ENCODE measurements at places on chromosomes 6 and 20.

- no peak for DNase-seq
- H3K36me3 ChIP-seq, result no peaks in the 10 kb centered on the region
- H3K4me3 ChIP-seq, result no peak overlapping the region
- H3K4me1 ChIP-seq, result peaks cover 33% of the 10 kb centered on the region
- no peaks in the 10 kb centered on the region for H3K27me3 ChIP-seq
- H3K27ac ChIP-seq, result no peak overlapping the region
Observed at GRCh38 chr20:4021906-4022305, 6.5 kb upstream of the RNF24 start.

- no peaks in the 10 kb centered on the region for H3K36me3 ChIP-seq
- no peak for DNase-seq
- no peak overlapping the region for H3K4me3 ChIP-seq
- no peak overlapping the region for H3K27ac ChIP-seq
- H3K4me1 ChIP-seq, result no peaks in the 10 kb centered on the region
Observed at GRCh38 chr6:166580076-166581050, 6.1 kb downstream of the RAMACL start.

DNA sequence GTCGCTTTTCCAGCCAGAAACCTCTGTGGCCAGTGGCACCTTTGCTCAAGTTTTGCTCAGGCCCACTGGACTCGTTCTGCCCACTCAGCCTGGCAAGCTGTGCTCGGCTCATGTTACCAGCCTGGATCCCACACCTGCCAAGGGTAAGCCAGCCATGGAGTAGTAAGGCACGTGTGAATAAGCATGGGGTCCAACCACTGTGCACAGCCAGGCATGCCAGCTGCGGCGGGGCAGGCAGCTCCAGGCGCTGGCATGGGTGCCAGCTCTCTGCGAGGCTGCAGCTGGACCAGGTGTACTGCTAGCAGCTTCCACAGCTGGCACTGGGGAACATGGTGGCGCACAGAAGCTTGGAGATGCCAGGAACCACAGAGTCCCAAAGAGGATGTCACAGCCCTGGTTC lies 32.1 kb upstream of the PDYN start:
- no peaks in the 10 kb centered on the region for H3K27me3 ChIP-seq
- H3K4me1 ChIP-seq, result no peaks in the 10 kb centered on the region
- no peaks in the 10 kb centered on the region for H3K36me3 ChIP-seq

DNA sequence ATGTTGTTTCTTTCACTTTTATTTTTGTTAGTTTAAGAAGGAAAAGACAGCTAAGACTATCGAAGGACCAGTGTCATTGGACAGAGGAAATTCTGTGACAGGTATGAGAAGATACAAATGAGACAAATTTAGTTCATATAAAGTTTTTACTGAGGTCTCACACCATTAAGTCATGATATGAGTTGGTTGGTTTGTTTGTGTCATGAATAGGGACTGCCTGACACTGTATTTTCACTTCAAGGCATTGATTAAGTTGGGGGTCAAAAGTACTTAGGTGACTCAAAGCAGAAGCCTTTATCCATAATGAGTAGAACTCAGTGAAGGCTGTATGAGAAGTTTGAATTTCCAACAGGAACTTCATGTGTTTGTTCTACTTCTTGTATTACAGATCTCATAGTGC lies 21.3 kb upstream of the HIVEP2 start:
- no peaks in the 10 kb centered on the region for H3K36me3 ChIP-seq
- DNase-seq, result no peak
- H3K4me1 ChIP-seq, result no peaks in the 10 kb centered on the region
- H3K27ac ChIP-seq, result no peak overlapping the region

DNA sequence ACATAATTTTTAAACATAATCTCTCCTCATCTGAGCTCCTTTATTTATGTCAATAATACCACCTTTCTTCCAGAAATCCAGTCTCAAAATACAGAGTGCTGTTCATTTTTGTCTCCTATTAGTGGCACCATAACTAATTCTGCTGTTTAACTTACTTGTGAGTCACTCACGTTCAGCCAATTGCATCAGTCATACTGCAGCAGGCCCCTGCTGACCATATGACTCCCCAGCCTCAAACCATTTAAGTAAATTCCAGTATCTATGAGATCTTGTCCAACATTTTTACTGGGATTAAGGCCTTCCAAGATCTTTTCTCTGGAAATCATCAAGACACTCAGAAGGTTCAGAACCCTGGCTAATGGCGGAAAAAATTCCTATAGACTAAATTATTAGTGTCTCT lies 982.2 kb upstream of the MAP3K7 start:
- no peaks in the 10 kb centered on the region for H3K36me3 ChIP-seq
- no peak overlapping the region for H3K27ac ChIP-seq
- no peak overlapping the region for H3K4me3 ChIP-seq
- no peaks in the 10 kb centered on the region for H3K4me1 ChIP-seq
- H3K27me3 ChIP-seq, result no peaks in the 10 kb centered on the region

DNA sequence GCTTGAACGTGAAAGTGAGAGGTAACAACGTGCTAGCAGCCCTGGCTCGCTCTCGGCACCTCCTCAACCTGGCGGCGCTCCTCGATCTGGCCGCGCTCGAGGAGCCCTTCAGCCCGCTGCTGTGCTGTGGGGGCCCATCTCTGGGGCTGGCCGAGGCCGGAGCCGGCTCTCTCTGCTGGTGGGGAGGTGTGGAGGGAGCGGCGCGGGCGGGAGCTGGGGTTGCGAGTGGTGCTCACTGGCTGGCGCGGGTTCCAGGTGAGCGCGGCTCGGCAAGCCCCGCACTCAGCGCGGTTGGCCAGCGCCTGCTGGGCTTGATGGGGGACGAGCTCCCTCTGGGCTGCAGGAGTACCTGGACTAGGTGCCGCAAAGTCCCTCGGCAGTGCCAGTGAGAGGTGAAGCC lies 52.5 kb upstream of the RPS6KA2 start:
- H3K4me1 ChIP-seq, result no peaks in the 10 kb centered on the region
- H3K36me3 ChIP-seq, result no peaks in the 10 kb centered on the region
- no peak overlapping the region for H3K27ac ChIP-seq
- DNase-seq, result no peak
- no peaks in the 10 kb centered on the region for H3K27me3 ChIP-seq
- no peak overlapping the region for H3K4me3 ChIP-seq

DNA sequence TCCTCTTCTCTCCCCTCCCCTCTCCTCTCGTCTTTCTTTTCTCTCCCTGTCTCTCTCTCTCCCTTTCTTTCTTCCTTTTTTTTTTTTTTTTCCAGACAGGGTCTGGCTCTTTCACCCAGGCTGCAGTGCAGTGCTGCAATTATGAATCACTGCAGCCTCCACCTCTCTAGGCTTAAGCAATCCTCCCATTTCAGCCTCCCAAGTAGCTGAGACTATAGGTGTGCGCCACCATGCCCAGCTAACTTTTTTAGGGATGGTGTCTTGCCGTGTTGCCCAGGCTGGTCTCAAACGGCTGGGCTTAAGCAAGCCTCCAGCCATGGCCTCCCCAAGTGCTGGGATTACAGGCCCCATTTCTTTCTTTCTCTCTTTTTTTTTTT lies 59.9 kb upstream of the NCOA3 start:
- H3K27ac ChIP-seq, result no peak overlapping the region
- H3K27me3 ChIP-seq, result no peaks in the 10 kb centered on the region
- H3K4me1 ChIP-seq, result peaks cover 16% of the 10 kb centered on the region

- H3K27me3 ChIP-seq, result no peaks in the 10 kb centered on the region
- no peak overlapping the region for H3K4me3 ChIP-seq
- no peaks in the 10 kb centered on the region for H3K4me1 ChIP-seq
- no peak overlapping the region for H3K27ac ChIP-seq
Observed at GRCh38 chr6:145042559-145042958, 692.8 kb downstream of the EPM2A start.

DNA sequence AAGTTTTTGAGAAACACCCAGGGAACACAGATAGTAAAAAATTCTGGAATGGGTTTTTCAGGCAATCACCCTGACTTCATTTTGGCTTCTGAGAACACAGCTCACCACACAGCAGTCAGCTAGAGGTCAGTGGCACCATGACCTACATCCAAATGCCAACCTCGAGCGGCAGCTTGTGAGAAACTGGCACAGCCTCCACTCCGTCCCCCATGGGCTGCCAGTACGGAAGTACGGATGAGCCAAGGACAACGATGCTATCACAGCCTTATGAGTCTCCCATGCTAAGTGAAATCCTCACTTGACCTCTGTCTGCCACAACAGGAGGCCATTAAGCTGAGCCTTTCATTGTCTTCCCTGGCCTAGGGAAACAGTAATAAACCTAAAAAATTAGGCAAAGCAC lies 32.0 kb downstream of the KIF16B start:
- H3K36me3 ChIP-seq, result no peaks in the 10 kb centered on the region
- H3K4me1 ChIP-seq, result no peaks in the 10 kb centered on the region
- H3K27me3 ChIP-seq, result no peaks in the 10 kb centered on the region
- no peak for DNase-seq
- H3K27ac ChIP-seq, result no peak overlapping the region

- H3K4me1 ChIP-seq, result peaks cover 19% of the 10 kb centered on the region
- no peaks in the 10 kb centered on the region for H3K36me3 ChIP-seq
- DNase-seq, result no peak
- H3K4me3 ChIP-seq, result no peak overlapping the region
- H3K27me3 ChIP-seq, result no peaks in the 10 kb centered on the region
Observed at GRCh38 chr6:52415333-52415732, 4.8 kb upstream of the EFHC1 start.

DNA sequence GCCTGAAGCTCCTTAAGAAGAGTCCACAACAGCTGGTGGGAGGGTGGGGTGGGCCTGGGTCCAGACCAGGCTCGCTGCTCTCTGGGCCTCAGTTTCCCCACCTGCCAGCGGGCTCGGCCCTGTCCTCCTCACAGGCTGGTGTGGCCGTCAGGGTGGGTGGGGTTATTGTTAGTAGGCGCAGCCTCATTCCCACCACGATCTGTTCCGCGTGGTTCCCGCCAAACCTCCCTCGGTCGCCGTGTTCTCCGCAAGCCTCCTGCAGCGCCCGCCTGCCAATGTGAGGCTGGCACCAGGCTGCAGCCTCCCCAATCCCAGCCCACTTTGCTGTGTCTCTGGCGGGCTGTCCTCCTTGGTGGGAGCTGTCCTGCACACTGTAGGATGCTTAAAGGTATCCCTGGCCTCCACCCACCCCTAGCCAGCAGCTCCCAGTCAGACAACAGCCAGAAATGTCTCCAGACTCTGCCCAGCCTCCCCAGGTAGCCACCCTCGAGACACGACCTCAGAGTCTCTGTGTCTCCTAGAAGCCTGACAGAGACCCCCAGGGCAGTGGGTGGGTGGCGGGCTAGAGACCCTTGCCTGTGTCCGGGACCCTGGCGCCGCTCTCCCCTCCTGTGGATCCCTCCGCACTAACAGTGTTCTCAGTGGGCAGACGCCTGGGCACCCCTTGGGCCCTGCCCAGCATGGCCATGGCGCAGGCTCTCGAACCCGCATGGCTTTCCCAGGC lies 15.3 kb downstream of the SLC17A9 start:
- no peak overlapping the region for H3K4me3 ChIP-seq
- no peak for DNase-seq
- no peak overlapping the region for H3K27ac ChIP-seq
- peaks cover 50% of the 10 kb centered on the region for H3K27me3 ChIP-seq
- H3K36me3 ChIP-seq, result no peaks in the 10 kb centered on the region

DNA sequence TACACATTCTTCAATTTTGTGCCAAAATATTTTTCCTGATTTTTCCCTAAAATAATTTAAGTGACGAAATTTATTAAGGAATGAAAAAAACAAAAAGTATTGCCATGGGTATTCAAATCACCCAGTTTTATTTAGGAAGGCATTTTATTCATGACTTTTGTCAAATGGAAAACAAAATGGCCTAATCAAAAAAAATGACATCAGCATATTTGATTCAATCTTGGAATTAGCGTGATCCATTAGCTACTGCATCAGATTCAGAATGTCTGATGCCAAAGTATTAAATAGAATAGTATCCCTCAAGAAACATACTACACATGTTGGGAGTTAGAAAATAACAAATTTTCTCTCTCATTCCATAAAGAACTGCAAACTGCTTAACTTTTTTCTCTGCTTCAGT lies 129.2 kb downstream of the TRDN start:
- DNase-seq, result no peak
- no peaks in the 10 kb centered on the region for H3K4me1 ChIP-seq
- no peaks in the 10 kb centered on the region for H3K27me3 ChIP-seq
- no peak overlapping the region for H3K27ac ChIP-seq
- no peaks in the 10 kb centered on the region for H3K36me3 ChIP-seq
- H3K4me3 ChIP-seq, result no peak overlapping the region

DNA sequence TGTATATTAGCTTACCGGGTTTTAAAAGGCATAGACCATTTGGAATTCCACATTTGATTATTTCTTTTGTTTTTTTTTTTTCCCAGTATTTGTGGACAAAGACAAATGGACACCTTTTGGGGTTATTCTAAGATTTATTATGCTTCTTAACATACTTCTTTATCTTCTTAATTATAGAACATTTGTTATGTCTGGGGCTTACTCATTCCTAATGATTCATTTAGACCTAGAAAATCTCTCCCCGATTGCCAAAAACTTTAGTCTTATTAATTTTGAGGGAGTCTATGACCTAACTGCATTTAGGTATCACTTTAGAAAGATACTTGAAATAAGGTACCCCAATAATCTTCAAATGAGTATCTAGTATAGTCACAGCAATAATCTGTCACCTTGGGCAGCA lies 170.7 kb upstream of the PREP start:
- H3K27ac ChIP-seq, result no peak overlapping the region
- H3K27me3 ChIP-seq, result no peaks in the 10 kb centered on the region
- DNase-seq, result no peak
- H3K4me1 ChIP-seq, result peaks cover 10% of the 10 kb centered on the region
- H3K4me3 ChIP-seq, result no peak overlapping the region

Data from keratinocyte (primary cell).